ENCODE measurements at places on chromosomes 12 and 14.

- peak; percentile 67 for DNase-seq
Measured at GRCh38 chr12:109910969-109911348, 10.9 kb downstream of the TCHP start.

DNA sequence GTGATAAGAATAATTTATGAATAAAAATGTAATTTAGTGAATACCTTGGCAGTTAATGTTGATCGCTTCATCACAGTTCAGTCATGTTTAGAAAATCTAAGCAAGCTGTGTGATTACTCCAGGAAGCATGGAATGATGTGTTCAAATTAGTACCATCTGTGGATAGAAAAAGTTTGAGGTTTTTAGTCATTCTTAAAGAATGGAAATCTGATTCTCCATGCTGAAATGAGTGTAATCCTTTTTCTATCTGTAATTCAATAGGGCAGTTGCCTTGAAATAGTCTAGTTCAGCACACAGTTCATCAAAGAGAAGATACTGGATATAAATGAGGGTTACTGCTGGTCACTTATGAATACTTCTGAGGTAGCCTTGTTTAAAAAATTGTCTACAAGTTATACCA, 127.2 kb upstream of the MYF6 start:
- DNase-seq = peak; percentile 65

GRCh38 chr14:92004062-92004461, 35.8 kb downstream of the TRIP11 start:
- no peak for DNase-seq

DNA sequence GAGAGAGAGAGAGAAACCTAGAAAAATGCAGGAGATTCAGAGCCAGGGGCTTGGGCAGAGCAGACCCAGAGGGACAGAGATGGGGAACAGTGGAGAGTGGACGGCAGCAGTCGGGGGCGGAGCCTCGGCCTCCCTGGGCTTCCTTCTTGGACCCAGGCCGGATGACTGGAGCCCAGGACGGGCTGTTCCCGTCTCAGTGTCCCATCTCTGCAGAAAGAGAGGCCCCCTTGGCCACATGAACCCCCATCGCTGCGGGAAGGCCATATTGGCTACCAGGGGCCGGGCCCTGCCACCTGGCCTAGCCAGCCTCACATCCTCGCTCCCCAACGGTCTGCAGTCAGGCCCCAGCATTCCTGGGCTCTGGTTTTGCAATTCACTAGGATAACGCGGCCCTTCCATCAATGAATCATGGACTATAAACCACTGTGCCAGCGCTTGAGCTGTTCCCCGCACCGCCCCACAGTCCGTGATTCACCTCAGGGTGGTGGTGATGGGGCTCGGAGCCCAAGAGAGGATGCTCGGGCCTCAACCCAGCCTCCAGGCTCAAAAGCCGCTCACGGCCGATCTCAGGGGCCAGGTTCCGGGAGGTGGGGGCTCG, 116.5 kb downstream of the RFLNA start:
- DNase-seq = peak; percentile 27

- DNase-seq = no peak
Measured at GRCh38 chr12:57800965-57801364, 17.6 kb downstream of the AVIL start.

DNA sequence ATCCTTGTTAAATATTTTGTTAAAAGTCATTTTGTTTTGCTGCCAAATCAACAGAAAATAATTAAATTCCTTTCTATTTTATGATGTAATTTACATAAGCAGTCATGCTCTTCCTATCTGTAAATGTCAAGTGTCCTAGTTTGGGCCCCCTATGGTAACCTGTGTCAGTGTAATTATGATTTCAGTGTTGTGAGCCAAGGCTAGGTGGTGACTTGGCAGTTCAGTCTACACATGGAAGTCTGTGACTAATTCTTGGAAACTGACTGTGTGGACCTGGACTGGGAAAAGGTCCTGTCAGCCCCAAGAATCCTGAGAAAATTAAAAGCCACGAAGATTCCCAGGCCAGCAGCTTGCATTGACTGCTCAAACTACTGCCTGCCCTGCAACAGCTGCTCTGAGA, 371.0 kb downstream of the FUT8 start:
- DNase-seq = no peak

GRCh38 chr12:106080041-106080790, 58.5 kb downstream of the NUAK1 start:
- DNase-seq = no peak

- DNase-seq = peak; percentile 41
Measured at GRCh38 chr12:131912518-131913274, 16.4 kb upstream of the PUS1 start.

- DNase-seq = peak; percentile 19
Measured at GRCh38 chr14:40188006-40188405, 755.8 kb upstream of the FBXO33 start.
